ENCODE measurements at places on chromosomes 12 and 14.

DNA sequence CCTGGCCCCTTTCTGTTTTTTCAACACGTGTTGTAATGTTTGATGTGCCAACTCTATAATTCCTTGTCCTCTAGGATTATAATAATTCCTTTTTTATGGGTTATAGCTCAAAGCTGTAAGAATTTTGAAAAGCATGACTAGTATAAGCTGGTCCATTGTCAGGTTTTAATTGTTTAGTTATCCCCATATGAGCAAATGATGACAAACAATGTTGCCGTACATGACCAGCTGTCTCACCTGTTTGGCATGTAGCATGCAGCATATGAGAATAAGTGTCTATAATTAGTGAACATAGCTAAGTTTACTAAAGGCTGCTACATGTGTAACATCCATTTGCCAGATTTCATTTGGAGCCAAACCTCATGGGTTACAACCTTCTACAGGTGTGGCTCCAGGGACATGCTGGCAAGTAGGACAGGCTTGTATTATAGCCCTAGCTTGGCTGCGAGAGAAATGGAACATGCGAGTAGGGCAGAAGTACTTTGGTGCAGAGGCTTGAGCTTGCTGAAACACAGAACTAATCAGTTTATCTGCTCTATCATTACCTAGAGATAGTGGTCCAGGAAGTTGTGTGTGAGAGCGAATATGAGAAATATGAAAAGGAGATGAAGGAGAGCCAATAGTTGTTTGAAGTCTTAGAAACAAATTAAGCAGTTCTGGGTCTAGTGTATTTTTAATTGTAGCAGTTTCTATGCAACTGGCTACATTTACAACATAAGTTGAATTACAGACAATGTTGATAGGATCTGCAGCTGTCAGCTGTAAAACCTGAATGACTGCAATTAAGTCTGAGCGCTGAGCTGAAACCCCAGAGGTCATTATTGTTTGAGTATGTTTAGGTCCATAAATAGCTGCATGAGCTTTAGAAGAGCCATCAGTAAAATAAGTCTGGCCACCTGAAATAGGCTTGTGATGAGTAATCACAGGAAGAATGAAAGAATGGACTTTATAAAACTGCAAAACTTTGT, 22.6 kb upstream of the MAPKAPK5 start:
- DNase-seq = no peak

- DNase-seq = no peak
Observed at GRCh38 chr14:51627313-51627712, 24.4 kb upstream of the FRMD6 start.

- no peak for DNase-seq
Observed at GRCh38 chr12:56071648-56072047, 8.3 kb upstream of the ERBB3 start.

DNA sequence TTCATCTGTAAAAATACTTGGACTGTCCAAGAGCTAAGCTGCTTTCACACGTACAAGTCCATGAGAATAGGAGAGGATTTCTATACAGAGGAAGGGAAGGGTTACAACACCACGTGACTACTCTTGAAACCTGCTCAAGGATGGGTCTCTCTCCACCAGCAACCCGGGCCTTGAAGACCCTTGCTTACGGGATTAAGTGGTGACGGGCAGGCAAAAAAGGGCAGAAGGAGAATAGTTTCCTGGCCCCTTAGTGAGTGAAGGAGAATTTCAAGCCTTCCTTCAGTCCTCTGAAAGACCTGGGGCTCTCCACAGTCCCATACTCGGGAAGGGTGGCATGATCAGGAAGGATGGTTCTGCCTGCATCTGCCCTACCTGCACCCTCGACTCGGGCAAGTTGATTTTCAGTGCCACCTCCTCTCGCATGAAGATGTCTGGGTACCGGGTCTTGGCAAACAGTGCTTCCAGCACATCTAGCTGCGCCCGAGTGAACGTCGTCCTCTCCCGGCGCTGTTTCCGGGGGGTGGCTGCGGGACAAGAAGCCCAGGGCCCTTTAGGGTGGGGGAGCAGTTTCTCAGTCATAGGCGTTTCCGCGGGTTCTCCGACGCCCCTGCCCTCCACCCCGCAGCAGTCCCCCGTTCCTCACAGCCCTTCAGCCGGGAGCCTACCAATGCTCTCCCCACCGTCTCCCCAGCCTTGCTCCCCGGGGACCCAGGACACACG, 6.3 kb downstream of the OTX2 start:
- DNase-seq = no peak

- DNase-seq = no peak
Observed at GRCh38 chr12:56425940-56426438, 23.2 kb downstream of the TIMELESS start.

DNA sequence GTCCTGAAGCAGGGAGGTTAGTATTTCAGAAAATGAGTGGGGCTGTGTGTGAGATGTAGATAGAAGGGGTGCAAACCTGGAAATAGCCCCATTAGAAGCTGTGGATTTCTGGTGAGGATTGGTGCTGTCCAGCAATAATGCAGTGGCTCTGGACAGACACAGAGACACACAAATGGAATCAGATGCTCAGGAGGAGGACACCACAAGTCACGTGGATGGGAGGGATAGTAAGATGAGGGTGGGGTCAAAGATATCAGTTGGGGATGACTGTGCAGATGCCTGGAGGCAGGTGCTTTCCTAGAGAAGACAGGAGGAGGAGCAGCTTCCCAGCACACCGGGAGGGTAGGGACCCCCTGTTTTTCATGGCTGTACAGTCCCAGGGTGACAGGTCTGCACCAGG, 136.5 kb downstream of the PLXNC1 start:
- no peak for DNase-seq

All from left ventricle myocardium inferior (tissue), 1 donor.